ENCODE measurements at places on chromosomes 12 and 14. TPM values are rescaled to one million over a fixed set of nuclear protein-coding genes. Genes with fewer than 3 reads are reported as not detected.
A peak's percentile ranks its signal among the peaks of the same experiment; 100 is the strongest.

The KCNC2 gene
- total RNA-seq, result not detected

The TAMALIN gene
- total RNA-seq, result 25.5 TPM

- peaks cover 45% of the 10 kb centered on the region for H3K4me1 ChIP-seq
- H3K27ac ChIP-seq, result no peak overlapping the region
- peaks cover 42% of the 10 kb centered on the region for H3K36me3 ChIP-seq
- no peak for DNase-seq
- H3K4me3 ChIP-seq, result no peak overlapping the region
These were observed 218.0 kb downstream of the PPM1H start for GRCh38 chr12:62716866-62717525.

- H3K27ac ChIP-seq, result no peak overlapping the region
- H3K4me3 ChIP-seq, result no peak overlapping the region
- peaks cover 22% of the 10 kb centered on the region for H3K27me3 ChIP-seq
- no peak for DNase-seq
- no peaks in the 10 kb centered on the region for H3K4me1 ChIP-seq
These were observed 303.4 kb downstream of the KCNC2 start for GRCh38 chr12:74906224-74906623.

The TPPP2 gene
- total RNA-seq, result not detected

DNA sequence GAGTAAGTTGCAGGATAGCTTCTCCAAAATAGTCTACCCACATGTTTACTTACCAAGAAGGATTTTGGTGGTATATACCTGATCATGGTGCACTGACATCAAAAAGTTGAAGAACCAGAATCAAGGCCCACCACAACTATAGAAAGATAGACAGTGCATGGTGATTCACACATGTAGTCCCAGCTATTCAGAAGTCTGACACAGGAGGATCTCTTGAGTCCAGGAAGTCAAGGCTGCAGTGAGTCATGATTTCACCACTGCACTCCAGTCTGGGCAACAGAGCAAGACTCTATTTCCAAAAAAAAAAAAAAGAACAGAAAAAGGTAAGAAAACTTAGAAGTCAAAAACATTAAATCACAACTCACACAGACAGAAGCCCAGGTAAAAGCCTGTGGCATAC lies 422.2 kb upstream of the FOXG1 start:
- no peaks in the 10 kb centered on the region for H3K4me1 ChIP-seq
- no peak overlapping the region for H3K27ac ChIP-seq
- no peak for DNase-seq
- H3K4me3 ChIP-seq, result no peak overlapping the region
- H3K27me3 ChIP-seq, result peaks cover 20% of the 10 kb centered on the region

The TAS2R31 gene
- total RNA-seq, result 4.9 TPM

DNA sequence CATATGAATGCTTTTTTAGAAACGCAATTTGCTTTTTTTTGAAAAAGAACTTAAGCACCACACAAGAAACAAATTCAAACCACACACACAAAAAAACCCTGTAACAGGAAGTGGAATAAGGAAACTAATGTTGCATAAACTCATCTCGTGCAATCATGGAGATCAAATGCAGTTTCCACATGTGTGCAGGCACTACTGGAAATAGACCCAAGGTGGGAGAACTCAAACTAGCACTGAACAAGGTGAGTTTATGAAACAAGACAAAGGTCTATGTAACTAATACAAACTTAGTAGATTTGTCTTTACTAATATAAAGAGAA lies 17.5 kb downstream of the NIN start:
- H3K4me3 ChIP-seq, result no peak overlapping the region
- H3K27me3 ChIP-seq, result no peaks in the 10 kb centered on the region
- peaks cover 16% of the 10 kb centered on the region for H3K4me1 ChIP-seq
- no peak overlapping the region for H3K27ac ChIP-seq

DNA sequence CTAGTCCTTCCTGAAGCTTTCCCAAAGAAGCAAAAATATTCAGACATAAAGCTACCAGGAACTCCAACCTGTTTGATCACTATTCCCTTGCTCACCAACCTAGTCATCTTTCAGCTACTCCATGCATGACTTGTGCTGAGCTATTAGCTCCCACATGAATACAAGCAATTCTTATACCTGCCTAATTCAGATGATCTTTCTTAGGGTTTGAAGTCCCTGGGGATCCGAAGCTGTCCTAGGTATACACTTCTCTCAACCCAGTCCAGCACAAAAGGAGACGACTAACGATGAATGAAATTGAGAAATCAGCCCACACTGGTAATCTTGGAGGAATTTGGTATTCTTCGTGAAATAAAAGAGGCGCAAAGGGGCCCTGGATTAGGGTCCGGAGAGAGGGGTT lies 631 bp upstream of the PTGR2 start:
- H3K27ac ChIP-seq, result peak overlapping the region; percentile 100
- peak overlapping the region; percentile 93 for H3K4me3 ChIP-seq

The TGFB3 gene
- total RNA-seq, result 176 TPM

GRCh38 chr12:78725033-78725432 lies 139.5 kb upstream of the SYT1 start:
- DNase-seq, result no peak
- H3K4me3 ChIP-seq, result no peak overlapping the region
- H3K27ac ChIP-seq, result no peak overlapping the region

The RTL1 gene
- not detected for total RNA-seq

DNA sequence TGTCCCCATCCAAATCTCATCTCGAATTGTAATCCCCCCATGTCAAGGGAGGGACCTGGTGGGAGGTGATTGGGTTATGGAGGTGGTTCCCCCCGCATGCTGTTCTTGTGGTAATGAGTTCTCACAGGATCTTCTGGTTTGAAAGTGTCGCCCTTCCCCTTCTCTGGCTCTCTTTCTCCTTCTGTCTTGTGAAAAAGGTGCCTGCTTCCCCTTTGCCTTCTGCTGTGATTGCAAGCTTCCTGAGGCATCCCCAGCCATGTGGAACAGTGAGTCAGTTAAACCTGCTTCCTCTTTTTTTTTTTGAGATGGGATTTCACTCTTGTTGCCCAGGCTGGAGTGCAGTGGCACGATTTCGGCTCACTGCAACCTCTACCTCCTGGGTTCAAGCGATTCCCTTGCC lies 104.0 kb downstream of the CCDC91 start:
- H3K36me3 ChIP-seq, result peaks cover 15% of the 10 kb centered on the region
- peak overlapping the region; percentile 41 for H3K27ac ChIP-seq
- no peak overlapping the region for H3K4me3 ChIP-seq
- DNase-seq, result no peak

DNA sequence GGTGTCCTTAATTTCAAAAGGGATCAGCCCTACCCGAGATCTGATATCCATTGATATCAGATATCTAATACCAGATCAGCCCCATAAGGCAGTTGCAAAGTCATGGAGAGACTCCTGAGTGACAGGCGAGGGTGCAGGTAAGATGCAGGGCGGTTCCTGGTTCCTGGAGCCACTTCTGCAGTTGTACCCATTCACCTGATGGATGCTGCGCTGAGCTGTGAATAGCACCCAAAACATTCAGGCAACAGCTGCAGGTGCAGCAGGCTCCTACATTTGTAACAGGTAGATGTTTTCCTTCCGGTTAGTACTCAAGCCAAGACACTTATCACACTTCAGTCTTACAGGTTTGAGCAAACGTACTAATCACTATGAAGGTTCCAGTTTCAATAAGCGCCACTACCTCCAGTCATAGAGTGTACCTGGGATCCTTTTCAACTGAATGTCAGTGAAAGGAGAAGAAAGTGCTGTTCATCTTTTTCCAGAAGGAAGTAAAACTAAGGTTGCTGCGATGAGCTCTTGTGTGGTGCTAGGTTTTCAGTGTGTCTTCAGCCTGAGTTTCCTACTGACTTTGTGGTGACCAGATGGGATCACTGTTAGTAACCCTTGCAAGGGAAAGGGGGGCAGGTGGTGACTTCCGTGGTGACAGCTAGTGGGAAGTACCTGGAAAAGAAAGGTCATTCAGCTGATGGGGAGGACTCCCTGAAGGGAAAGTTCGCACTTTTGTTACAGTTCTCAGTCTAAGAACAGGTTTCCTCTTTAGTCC lies 1.9 kb downstream of the ATP6V0A2 start:
- H3K4me1 ChIP-seq, result peaks cover 35% of the 10 kb centered on the region
- H3K27me3 ChIP-seq, result no peaks in the 10 kb centered on the region
- no peak overlapping the region for H3K27ac ChIP-seq
- DNase-seq, result no peak

The BORCS5 gene
- 17.1 TPM for total RNA-seq

- peaks cover 3% of the 10 kb centered on the region for H3K36me3 ChIP-seq
- H3K4me3 ChIP-seq, result no peak overlapping the region
- no peak overlapping the region for H3K27ac ChIP-seq
- DNase-seq, result no peak
- H3K4me1 ChIP-seq, result peaks cover 32% of the 10 kb centered on the region
These were observed 77.7 kb upstream of the SLC38A2 start for GRCh38 chr12:46450279-46450748.

The EML1 gene
- total RNA-seq, result 38.1 TPM

DNA sequence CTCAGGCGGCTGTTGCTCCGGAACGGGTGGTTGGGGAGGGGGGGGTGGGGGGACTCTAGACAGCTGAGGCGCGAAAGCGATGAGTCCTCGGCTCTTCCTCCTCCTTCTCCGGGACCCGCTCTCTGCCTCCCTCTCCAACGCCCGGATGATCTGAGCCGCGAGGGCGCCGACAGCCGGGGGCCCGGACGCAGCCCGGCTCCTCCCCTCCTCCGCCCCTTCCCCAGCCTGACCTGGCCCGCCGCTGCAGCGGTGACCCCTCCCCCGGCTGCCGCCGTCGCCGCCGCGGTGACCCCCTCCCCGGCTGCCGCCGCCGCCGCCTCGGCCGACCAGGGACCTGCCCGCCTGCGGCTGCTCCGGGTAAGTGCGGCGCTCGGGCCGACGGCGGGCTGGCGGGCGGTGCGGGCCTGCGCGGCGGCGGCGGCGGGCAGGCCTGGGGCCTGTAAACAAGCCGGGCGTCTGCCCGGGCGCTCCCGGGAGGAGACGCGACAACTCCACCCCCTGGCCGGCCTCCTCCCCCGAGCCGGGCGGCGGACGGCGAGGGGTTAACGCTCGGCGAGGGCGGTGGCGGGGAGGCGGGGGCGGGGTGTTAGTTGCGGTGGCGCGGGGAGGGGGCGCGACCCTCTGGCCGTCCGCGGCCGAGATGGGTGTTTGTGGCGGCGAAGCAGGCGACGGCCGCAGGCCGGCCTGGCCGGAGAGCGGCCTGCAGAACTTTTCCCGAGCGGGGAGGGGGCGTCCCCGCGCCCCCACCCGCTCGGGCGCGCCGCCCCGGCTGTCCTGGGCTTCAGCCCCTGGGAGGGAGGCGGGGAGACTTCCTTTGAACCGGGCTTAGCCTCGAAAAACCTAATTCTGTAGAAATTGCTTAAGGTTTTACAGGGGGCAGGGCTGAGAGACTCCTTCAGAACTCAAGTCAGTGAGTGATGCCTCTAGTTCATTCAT lies 568 bp downstream of the PPM1A start:
- H3K4me1 ChIP-seq, result peaks cover 48% of the 10 kb centered on the region
- H3K27ac ChIP-seq, result peak overlapping the region; percentile 71
- H3K27me3 ChIP-seq, result no peaks in the 10 kb centered on the region

DNA sequence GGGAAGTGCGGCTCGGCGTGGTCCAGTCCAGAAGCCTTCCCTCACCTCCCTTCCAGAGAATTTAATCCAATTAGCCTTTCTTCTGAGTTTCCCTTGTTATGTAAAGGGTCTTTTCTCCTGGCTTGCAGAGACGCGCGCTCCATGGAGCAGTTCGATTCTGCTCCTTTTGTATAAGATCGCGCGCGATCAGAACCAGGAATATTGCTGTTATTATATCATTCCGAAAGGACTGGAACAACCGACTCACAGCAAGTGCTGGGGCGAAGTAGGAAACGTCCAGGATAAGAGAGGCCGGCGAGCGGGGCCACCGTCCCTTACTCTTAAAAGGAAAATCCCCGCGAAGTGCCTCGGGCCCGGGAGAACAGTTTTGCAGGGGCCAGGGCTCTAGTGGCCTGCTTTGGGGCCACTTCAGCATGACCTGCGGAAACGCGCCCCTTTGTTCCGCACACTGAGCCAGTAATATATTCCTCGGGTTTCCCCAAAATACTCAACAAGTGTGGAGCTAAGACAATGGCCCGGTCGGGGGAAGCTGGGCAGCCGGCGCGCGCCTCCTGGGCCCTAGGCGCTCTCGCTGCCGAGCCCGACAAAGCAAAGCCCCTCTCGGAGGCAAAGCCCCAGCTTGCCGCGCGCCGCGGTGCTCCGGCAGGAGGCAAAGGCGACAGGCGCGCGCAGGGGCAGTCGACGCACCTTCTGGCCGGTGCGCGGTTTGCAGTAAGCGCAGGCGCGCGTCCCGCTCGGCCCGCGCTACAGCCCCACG lies 2.9 kb downstream of the RFX4 start:
- H3K4me1 ChIP-seq, result peaks cover 52% of the 10 kb centered on the region
- H3K27ac ChIP-seq, result no peak overlapping the region
- no peaks in the 10 kb centered on the region for H3K36me3 ChIP-seq
- peak overlapping the region; percentile 28 for H3K4me3 ChIP-seq

The SDR39U1 gene
- 54.6 TPM for total RNA-seq

DNA sequence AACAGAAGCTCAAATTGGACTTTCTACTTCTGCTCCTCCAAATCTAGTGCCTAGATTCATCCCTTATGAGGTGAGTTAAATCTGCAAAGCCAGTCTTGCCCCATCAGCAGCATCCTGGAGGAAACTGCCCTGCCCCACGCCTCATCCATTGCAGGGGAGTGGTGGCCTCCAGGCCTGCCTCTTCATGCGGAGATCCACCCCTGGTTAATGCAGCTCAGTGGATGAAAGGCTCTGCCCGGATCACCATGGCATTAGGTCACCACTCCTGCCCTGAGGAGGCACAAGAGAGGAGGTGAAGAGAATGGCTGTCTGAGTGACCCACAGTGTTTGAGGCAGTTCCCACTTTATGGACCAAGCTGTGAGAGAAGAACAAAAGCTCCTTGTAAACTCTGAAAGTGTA lies 218.1 kb downstream of the C12orf75 start:
- H3K27ac ChIP-seq, result no peak overlapping the region
- H3K4me1 ChIP-seq, result no peaks in the 10 kb centered on the region
- no peaks in the 10 kb centered on the region for H3K36me3 ChIP-seq
- no peaks in the 10 kb centered on the region for H3K27me3 ChIP-seq

The TROAP gene
- total RNA-seq, result 8.0 TPM

GRCh38 chr12:62347922-62348650 lies 87.9 kb downstream of the USP15 start:
- no peak overlapping the region for H3K4me3 ChIP-seq
- no peaks in the 10 kb centered on the region for H3K4me1 ChIP-seq
- no peaks in the 10 kb centered on the region for H3K27me3 ChIP-seq
- DNase-seq, result no peak
- no peak overlapping the region for H3K27ac ChIP-seq

The AICDA gene
- not detected for total RNA-seq

- H3K4me1 ChIP-seq, result peaks cover 45% of the 10 kb centered on the region
- no peaks in the 10 kb centered on the region for H3K27me3 ChIP-seq
- DNase-seq, result no peak
- no peaks in the 10 kb centered on the region for H3K36me3 ChIP-seq
These were observed 13.7 kb upstream of the EIF2B2 start for GRCh38 chr14:74988993-74989392.

The SERPINA5 gene
- not detected for total RNA-seq

GRCh38 chr14:76654573-76655108 lies 106.6 kb upstream of the VASH1 start:
- H3K27me3 ChIP-seq, result no peaks in the 10 kb centered on the region
- no peak overlapping the region for H3K4me3 ChIP-seq
- H3K27ac ChIP-seq, result no peak overlapping the region

GRCh38 chr12:101468948-101469347 lies 6.2 kb upstream of the SPIC start:
- no peaks in the 10 kb centered on the region for H3K27me3 ChIP-seq
- no peaks in the 10 kb centered on the region for H3K36me3 ChIP-seq
- no peak overlapping the region for H3K27ac ChIP-seq
- no peak overlapping the region for H3K4me3 ChIP-seq
- DNase-seq, result no peak

Measured in osteocyte (in vitro differentiated cells).